ENCODE measurements at places on chromosomes 4 and X.

GRCh38 chr4:137065311-137065710 is 467.0 kb downstream of the PCDH18 start:
- no peak for DNase-seq

- no peak for DNase-seq
Measured at GRCh38 chr4:7818399-7818911, 121.2 kb downstream of the AFAP1 start.

- DNase-seq, result no peak
Measured at GRCh38 chr4:153161226-153161963, 42.8 kb upstream of the TRIM2 start.

DNA sequence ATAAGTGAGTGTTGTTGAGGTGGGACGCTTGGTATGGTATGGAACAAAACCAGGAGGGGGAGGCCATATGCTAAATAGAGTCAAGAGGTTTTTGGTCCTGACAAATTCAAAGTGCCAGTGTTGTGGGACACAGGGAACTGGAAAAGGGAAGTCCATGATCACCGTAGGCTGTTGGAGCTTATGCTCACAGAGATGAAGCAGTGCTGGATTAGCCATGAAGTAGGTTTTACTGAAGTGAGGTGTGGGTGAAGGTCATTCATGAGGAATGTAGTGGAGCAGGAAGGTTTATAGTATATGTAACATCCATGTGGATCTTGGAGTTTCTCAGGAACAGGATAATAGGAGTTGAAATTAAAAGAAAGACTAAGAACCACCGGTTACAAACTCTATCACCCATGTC is 256.1 kb upstream of the PITX2 start:
- DNase-seq, result no peak

- no peak for DNase-seq
Measured at GRCh38 chrX:27619459-27619858, 29.3 kb downstream of the DCAF8L2 start.

DNA sequence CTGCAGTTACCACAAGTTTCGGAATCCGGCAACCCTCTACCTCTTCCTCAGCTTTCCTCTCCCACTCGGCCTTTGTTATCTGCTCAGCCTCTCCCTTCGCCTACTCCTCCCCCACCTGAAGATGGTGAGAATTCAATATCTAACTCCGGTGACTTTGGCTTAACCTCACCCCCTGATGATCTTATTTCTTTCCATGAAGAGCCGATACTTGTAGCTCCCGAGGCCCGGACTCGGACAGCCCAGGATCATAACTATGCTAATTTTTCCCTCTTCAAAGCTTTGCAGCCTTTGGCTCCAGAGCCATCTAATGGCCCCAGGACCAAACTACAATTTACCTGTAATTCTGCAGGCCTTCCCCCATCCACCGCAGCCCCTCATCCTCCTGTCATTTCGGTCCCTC is 32.0 kb upstream of the MGST2 start:
- DNase-seq, result no peak

DNA sequence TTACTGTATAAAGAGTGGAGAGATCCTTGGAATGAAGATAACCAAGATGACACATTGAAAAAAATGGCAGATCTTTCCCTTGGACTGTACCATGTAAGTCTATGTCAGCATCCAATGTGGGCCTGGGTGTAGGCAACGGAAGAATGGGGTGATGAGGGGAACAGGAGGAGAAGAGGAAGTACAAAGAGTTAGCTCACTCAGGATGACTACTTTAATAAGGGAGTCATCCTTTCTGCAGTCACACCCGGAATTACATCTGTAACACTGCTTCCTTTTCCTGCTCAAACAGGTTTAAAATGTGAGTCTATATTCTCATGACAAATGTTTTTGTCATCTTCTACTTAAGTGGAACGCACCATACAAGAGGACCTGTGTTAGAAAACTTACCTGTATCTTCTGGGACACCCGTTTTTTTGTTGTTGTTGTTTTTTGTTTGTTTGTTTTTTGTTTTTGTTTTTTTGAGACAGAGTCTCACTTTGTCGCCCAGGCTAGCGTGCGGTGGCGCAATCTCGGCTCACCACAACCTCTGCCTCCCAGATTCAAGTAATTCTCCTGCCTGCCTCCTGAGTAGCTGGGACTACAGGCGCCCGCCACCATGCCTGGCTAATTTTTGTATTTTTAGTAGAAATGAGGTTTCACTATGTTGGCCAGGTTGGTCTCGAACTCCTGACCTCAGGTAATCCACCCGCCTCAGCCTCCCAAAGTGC is 18.0 kb downstream of the HPSE start:
- DNase-seq, result peak; percentile 52

DNA sequence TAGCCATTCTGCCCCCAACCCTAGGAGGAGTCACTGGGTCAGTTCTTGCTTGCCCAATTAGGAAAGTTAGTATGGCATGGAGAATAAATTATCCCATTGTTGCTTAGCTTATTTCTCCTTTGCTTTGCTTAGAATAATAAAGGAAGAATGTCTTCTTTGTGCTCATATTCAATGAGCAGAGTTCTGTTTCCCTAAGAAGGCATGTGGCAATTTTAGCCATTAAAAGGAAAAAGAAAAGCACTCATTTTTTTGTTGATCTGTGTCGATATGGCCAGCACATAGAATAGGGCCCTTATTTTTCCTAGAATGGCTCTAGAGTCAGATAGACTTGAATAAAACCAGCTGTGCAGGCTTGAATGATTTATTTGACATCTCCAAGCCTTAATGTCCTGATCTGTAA is 166.4 kb upstream of the PPARGC1A start:
- DNase-seq, result no peak
